ENCODE measurements at places on chromosomes 2 and 18. TPM values are rescaled to one million over a fixed set of nuclear protein-coding genes. Genes with fewer than 3 reads are reported as not detected.

The SPATA3 gene
- total RNA-seq: not detected

The IL1RL1 gene
- not detected for total RNA-seq

The SPDYA gene
- 1.7 TPM for total RNA-seq

The GBX2 gene
- total RNA-seq: 39.2 TPM

The SULT6B1 gene
- total RNA-seq: not detected

The NEUROD1 gene
- total RNA-seq: not detected

The C2orf78 gene
- 0.07 TPM for total RNA-seq

The HYCC2 gene
- 0.49 TPM for total RNA-seq

The CENPO gene
- total RNA-seq: 25.7 TPM

The VWA3B gene
- total RNA-seq: not detected

The ASTL gene
- 2.6 TPM for total RNA-seq

The SEPTIN10 gene
- 12.3 TPM for total RNA-seq

The C2orf92 gene
- 4.8 TPM for total RNA-seq

The POTEF gene
- not detected for total RNA-seq

The EIF2AK3 gene
- 13.5 TPM for total RNA-seq

The SERPINB10 gene
- not detected for total RNA-seq

The NLRC4 gene
- total RNA-seq: not detected
